ENCODE measurements at places on chromosomes 2 and 18.

GRCh38 chr2:217199255-217199630, 339.4 kb upstream of the TNP1 start:
- no peak for DNase-seq

- no peak for DNase-seq
Measured at GRCh38 chr2:215565897-215566296, 130.0 kb upstream of the FN1 start.

GRCh38 chr2:71282493-71282892, 49.1 kb upstream of the ZNF638 start:
- DNase-seq, result no peak

- no peak for DNase-seq
Measured at GRCh38 chr2:31828891-31829290, 181.9 kb downstream of the MEMO1 start.

GRCh38 chr18:4230450-4231168, 224.5 kb downstream of the DLGAP1 start:
- no peak for DNase-seq

GRCh38 chr2:96928277-96928781, 58.1 kb downstream of the FAM178B start:
- no peak for DNase-seq

- DNase-seq, result no peak
Measured at GRCh38 chr2:199409759-199410529, 47.8 kb downstream of the SATB2 start.
